ENCODE measurements at places on chromosomes 6 and 20.
A peak's percentile ranks its signal among the peaks of the same experiment; 100 is the strongest.

GRCh38 chr6:167824591-167825331, 1.9 kb upstream of the AFDN start:
- no peak for DNase-seq

GRCh38 chr6:165823609-165824326, 160.7 kb upstream of the PDE10A start:
- DNase-seq: no peak

DNA sequence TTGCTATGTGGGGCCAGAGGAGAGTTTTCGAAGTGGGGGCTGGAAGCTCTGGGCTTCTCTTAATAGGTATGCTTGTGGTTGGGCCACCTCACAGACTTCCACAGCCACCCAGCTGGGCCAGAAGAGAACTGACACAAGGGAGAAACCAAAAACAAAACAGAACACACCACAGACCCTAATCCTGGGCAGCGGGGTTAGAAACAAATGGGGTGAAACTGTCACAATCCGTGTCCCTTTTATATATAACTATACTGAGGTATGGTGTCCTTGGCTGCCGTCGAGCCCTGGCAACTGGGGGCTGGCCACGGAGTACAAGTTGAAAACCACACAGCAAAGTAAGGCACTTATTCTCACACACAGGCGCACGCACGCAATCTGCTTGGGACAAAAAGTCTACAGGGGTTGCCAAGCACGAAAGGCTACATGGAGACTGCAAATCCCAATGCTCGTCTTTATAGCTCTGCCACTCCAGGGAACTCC, 78.3 kb downstream of the TRAM2 start:
- DNase-seq: no peak

- DNase-seq: no peak
Measured at GRCh38 chr6:160051390-160051789, 70.2 kb upstream of the SLC22A1 start.

- DNase-seq: no peak
Measured at GRCh38 chr6:116512734-116513133, 1.3 kb downstream of the CALHM5 start.

GRCh38 chr6:50249493-50249892, 199.8 kb upstream of the DEFB112 start:
- no peak for DNase-seq

- DNase-seq: no peak
Measured at GRCh38 chr6:2264932-2265331, 19.5 kb upstream of the GMDS start.

- no peak for DNase-seq
Measured at GRCh38 chr6:121767211-121767610, 331.8 kb downstream of the GJA1 start.

DNA sequence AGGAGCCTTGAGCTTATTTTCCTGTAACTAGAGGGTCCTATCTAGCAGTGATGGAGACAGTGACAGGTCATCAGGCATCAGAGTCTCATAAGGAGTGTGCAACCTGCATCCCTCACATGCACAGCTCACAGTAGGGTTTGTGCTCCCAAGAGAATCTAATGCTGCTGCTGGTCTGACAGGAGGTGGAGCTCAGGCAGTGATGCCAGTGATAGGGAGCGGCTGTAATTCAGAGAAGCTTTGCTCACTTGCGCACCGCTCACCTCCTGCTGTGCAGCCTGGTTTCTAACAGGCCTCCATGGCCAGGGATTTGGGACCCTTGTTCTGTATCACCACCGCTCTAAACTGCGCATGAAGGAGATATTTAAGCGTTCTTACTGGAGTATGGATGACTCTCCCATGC, 5.3 kb downstream of the KIF25 start:
- DNase-seq: no peak

DNA sequence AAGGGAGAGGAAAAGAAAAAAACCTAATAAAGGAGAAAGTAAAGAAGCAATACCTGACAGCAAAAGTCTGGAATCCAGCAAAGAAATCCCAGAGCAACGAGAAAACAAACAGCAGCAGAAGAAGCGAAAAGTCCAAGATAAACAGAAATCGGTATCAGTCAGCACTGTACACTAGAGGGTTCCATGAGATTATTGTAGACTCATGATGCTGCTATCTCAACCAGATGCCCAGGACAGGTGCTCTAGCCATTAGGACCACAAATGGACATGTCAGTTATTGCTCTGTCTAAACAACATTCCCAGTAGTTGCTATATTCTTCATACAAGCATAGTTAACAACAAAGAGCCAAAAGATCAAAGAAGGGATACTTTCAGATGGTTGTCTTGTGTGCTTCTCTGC, 70.8 kb upstream of the RNF146 start:
- no peak for DNase-seq

DNA sequence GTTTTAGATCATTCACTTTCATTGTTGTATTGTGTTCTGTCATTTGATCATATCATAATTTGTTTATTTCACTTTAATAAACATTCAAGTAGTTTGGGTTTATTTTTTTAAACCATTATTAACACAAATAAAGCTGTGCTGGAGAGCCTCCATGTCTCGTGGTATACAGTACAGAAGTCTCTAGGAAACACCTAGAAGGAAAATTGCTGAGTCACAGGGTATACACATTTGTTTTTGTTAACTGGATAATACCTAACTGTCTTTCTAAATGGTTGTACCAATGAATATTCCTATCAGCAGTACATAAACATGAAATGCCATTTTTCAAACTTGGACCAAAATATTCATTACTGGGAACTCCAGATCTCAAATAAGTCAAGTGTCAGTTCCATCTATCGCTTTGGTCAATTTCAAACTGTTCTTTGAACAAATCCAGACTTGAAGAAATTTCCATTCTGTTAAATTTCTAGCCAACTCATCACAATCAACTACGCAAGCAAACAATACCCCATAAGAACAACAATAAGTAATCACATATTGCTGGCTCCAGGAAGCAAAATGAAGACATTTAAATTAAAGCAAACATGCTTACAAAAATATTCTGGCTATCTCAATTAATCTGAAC, 138.1 kb downstream of the ATXN1 start:
- DNase-seq: no peak

DNA sequence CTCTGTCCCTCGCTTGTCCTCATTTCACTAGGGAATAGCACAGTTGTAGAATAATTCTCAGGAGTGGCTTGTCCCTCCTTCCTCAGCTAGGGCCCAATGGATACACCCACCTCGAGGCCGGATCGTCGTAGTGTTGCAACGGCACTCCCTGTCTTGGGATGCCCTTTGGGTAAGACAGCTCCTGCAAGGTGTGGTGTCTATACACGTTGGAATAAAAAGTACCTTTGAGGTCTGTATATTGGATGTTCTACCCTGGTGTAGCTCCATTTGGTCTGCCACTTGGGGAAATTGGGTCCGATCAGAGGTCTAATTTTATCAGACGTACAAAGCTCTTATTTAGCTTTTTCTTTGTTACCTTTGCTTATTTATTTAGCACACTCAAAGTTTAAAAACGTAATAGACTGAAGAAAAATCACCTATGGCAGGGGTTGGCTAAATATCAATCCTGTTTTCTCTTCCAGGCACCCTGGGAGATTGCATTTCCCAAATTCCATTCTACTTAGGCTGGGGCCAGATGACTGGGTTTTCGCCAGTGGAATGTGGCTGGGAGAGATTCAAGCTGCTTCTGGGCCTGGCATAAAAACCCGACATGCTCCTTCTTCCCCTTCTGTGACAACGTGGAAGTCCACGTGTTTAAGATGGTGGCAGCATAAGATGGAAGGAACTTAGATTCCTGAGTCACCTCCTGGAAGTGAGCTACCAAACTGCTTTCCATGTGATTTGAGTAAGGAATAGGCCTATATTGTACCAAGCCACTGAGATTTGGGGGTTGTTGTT, 82.3 kb upstream of the CD83 start:
- no peak for DNase-seq

DNA sequence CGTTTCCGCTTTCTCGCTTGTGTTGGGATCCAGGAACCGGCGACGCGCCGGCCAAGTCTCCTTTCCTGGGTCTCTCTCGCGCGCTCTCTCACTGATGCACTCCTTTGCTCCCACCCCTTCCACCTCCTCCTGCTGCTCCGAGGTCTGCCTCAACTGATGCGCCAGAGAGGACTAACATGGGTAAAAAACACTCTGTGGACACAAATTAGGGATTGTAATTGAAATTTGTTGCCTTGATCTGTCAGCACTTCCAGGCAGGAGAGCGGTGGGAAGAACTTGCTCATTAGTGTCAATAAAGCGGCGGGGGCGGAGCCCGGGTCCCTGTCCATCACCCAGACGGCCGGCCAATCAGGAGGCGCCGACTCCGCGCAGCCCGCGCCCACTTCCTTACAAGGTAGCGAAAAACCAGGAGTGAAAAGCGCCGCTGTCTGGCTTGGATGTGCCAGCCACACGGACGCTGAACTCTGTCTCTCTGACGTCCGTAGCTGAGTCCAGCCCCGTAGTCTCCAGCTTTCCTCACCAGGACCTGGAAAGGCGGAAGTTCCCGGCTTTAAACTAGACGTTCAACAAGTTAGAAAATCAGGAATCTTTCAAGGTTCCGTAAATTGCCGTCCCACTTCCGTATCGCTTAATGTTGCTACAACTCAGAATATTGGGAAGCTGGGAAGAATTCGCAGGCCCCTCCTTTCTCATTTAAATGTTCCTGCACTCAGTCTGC, at the start of gene TBX18:
TBX18 (minus strand) TSS at position 267 of the 718 bp plus-strand sequence. CDS start 417 bp downstream, outside the sequence.
- no peak for DNase-seq

GRCh38 chr6:45076217-45076930, 251.8 kb upstream of the RUNX2 start:
- DNase-seq: no peak

- no peak for DNase-seq
Measured at GRCh38 chr20:21047981-21048380, 58.2 kb downstream of the LINC00237 start.

- DNase-seq: no peak
Measured at GRCh38 chr6:109999740-110000139, 21.6 kb downstream of the GPR6 start.

GRCh38 chr6:52641826-52642225, 29.1 kb upstream of the TMEM14A start:
- DNase-seq: no peak

DNA sequence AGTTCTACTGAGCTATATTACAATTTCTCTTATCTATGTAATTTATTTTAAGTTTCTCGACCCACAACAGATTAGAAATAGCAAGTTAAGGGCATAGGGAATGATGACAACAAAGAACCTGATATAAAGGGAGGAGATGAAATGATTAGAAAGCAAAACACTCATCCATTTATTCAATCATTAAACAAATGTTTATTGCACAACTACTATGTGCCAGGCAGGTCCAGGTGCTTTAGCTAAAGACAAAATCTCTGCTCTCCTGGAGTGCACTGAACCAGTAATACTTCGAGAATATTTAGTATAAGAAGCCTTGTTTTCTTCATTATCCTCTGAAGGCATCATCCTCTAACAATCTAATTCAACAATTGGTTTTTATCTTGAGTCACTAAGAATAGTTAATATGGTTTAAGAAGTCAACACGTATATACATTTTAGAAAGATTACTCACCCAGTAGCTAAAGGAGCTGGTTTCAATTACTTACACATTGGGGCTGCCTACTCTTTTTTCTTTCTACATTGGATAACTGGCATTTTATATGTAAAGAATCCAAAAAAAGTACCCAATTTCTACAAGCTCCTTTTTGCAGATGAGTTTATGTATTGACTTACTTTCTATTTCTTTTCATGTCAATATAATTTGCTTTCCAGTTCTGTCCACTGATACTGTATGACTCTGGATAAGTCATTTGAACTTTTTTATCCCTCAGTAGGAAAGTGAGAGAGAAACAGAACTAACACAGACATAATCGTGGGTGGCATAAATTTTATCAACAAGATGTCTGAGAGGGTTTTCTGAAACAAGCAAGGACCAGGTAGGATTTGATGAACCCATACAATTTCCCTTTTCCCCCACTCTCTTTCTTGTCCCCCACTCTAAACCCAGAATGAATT, 312.6 kb downstream of the CLIC5 start:
- DNase-seq: no peak

GRCh38 chr6:25954756-25955155, 7.8 kb upstream of the TRIM38 start:
- DNase-seq: no peak

DNA sequence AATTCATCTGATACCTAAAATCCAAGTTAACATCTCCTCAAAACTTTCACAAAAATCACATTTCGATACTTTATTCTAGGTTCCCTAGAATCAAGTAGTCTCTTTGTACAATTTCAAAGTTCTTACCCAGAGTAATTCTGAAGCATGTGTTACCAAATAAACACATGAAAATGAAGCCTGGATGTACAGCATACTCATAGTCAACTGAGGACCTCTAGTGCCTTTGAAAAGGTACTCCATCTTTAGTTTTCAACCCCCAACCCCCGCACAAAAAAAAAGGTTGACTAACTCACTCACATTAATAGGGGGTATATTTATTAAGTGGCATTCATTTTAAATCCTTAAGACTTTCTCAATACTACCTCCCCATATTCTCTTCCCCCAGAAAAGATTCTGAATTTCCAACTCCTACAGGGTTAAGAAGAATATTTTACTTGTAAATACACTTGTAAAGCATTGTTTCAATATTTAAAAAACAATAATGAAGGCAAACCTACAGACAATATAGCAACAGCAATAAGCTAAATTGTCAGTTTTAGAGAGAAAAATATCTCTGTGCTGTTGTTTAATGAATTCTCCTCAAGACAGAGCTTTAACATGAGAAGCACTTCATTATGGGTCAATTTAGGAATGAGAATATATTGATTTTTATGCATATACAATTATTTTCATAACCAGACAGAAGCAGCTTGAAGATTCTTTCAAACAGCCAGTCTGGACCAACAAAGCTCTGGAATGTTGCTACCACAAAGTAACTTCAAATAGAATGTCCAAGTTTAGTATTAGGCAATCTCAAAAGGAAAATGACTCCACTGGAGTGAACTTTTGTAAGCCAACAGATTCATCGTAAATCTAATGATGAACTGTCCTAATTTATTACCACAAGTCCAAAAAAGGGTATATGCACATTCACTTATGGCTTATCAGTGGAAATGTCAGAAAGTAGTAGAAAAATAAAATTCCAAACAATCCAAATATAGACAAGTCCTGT, 3.3 kb downstream of the PLN start:
- DNase-seq: peak; percentile 5

DNA sequence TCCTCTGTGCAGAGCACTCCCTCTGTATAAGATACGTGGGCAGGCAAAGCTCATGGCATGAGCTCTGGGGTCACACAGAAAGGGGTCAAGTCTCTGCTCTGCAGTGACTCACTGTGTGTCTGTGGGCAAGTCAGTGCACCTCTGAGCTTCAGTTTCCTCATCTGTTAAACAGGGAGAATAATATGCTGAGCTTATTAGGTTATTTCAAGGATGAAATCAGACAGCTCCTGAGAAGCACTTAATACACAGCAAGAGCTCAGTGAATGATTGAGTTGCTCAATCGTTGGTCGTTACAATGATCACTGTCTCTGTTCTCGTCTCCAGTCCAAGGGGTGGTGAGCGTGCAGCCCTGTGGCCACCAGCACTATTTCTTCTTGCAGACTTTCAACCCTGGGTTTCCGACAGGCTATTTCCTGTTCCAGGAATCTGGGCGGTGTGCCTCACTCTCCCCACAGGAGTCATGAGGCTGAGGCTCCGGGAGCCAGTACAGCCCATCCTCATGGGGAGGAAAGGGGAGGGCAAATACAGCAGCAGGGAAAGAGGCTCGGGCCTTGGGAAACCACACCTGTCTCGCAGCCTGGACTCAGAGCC, 28.9 kb downstream of the KIAA1755 start:
- no peak for DNase-seq
